Activated T-cell treated with anti-CD3 and anti-CD28 coated beads, Interleukin-2, amount 50 U/mL, for 72 hours (primary cell): ENCODE measurements at places on chromosomes 4 and X. TPM values are rescaled to one million over a fixed set of nuclear protein-coding genes. Genes with fewer than 3 reads are reported as not detected.

GRCh38 chrX:130109429-130110378 lies 593 bp downstream of the ELF4 start:
- H3K27ac ChIP-seq: peak overlapping the region; percentile 94
- no peaks in the 10 kb centered on the region for H3K36me3 ChIP-seq
- peak overlapping the region; percentile 83 for H3K4me3 ChIP-seq
- peak; percentile 21 for DNase-seq
- H3K4me1 ChIP-seq: peaks cover 42% of the 10 kb centered on the region

- H3K27ac ChIP-seq: peak overlapping the region; percentile 63
- H3K4me3 ChIP-seq: no peak overlapping the region
- no peak for DNase-seq
- H3K36me3 ChIP-seq: peaks cover 6% of the 10 kb centered on the region
- H3K4me1 ChIP-seq: no peaks in the 10 kb centered on the region
- no peaks in the 10 kb centered on the region for H3K27me3 ChIP-seq
Measured at GRCh38 chr4:76125816-76126215, 22.4 kb downstream of the NUP54 start.

GRCh38 chr4:120056246-120056645 lies 10.4 kb downstream of the MAD2L1 start:
- H3K36me3 ChIP-seq: peaks cover 14% of the 10 kb centered on the region
- DNase-seq: no peak
- no peak overlapping the region for H3K4me3 ChIP-seq
- no peak overlapping the region for H3K27ac ChIP-seq
- H3K27me3 ChIP-seq: no peaks in the 10 kb centered on the region

- DNase-seq: no peak
- H3K36me3 ChIP-seq: peaks cover 2% of the 10 kb centered on the region
- no peaks in the 10 kb centered on the region for H3K27me3 ChIP-seq
Measured at GRCh38 chr4:184801781-184802696, 23.7 kb downstream of the ACSL1 start.

GRCh38 chr4:48943387-48943786 lies 36.8 kb upstream of the OCIAD2 start:
- peaks cover 14% of the 10 kb centered on the region for H3K4me1 ChIP-seq
- peak overlapping the region; percentile 20 for H3K27ac ChIP-seq
- H3K4me3 ChIP-seq: no peak overlapping the region

DNA sequence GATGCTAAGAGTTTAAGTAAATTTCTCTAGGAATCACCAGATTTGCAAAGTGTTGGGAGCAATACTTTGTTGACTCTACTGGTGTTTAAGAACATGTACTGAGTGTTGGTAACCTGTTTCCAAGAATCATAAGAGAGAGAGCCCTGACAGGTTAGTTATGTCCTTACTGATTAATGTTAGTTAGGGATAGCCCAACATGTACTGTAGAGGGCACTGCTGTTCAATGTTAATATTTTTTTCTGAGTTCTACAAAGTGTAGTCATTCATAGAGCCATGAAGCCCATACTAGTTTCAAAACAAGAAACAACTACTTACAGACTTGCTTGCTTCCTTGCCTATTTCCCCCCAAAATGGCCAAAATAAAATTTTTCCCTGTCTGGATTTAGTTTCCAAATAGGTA lies 11.9 kb downstream of the TMPRSS11D start:
- no peak for DNase-seq
- H3K27ac ChIP-seq: no peak overlapping the region
- no peaks in the 10 kb centered on the region for H3K27me3 ChIP-seq
- no peaks in the 10 kb centered on the region for H3K4me1 ChIP-seq
- H3K36me3 ChIP-seq: no peaks in the 10 kb centered on the region

The NUDT11 gene
- 4.2 TPM for total RNA-seq

The TIGD4 gene
- total RNA-seq: 0.43 TPM

The MAOB gene
- total RNA-seq: 0.10 TPM
